ENCODE measurements at places on chromosomes 3 and 15. TPM values are rescaled to one million over a fixed set of nuclear protein-coding genes. Genes with fewer than 3 reads are reported as not detected.

DNA sequence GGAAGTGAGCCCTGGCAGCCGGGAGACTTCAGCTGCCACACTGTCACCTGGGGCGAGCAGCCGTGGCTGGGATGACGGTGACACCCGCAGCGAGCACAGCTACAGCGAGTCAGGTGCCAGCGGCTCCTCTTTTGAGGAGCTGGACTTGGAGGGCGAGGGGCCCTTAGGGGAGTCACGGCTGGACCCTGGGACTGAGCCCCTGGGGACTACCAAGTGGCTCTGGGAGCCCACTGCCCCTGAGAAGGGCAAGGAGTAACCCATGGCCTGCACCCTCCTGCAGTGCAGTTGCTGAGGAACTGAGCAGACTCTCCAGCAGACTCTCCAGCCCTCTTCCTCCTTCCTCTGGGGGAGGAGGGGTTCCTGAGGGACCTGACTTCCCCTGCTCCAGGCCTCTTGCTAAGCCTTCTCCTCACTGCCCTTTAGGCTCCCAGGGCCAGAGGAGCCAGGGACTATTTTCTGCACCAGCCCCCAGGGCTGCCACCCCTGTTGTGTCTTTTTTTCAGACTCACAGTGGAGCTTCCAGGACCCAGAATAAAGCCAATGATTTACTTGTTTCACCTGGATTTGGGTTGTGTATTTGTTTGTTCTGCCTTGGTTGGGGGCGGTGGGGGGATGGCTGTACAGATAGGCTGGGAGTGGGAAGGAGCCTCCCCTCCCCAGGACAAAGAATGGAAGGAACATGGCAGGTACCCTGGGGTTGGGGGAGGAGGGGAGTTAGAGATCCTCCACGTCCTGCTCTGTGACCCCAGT lies 2.9 kb upstream of the GRM2 start:
- peaks cover 2% of the 10 kb centered on the region for H3K27me3 ChIP-seq
- H3K27ac ChIP-seq: no peak overlapping the region
- no peak for DNase-seq
- no peak overlapping the region for H3K4me3 ChIP-seq

DNA sequence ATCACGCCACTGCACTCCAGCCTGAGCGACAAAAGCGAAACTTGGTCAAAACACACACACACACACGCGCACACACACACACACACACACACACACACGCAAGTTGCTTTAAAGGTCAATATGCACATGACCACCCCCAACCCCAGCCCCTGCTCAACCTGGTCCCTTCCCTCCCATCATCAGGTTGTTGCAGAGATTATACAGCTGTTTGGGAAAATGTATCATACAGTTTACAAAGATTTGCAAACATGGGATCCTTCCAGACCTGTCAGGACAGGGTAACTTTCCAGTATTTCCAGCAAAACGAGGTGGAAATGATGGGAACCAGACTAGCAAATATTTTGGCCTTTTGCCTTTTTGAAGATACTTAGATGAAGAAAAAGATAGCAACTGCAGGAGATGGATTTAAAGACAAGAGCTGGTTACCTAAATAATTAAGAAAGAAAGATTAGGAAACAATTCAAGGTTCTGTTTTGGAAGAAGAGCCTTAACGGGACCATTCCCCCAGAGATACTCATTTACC lies 80.2 kb downstream of the TNIK start:
- H3K27ac ChIP-seq: no peak overlapping the region
- H3K4me3 ChIP-seq: no peak overlapping the region
- peaks cover 56% of the 10 kb centered on the region for H3K4me1 ChIP-seq
- DNase-seq: no peak
- H3K27me3 ChIP-seq: no peaks in the 10 kb centered on the region
- no peaks in the 10 kb centered on the region for H3K36me3 ChIP-seq

USP3 gene
- polyA plus RNA-seq: 39.1 TPM

NUP210 gene
- polyA plus RNA-seq: 10.9 TPM

DNA sequence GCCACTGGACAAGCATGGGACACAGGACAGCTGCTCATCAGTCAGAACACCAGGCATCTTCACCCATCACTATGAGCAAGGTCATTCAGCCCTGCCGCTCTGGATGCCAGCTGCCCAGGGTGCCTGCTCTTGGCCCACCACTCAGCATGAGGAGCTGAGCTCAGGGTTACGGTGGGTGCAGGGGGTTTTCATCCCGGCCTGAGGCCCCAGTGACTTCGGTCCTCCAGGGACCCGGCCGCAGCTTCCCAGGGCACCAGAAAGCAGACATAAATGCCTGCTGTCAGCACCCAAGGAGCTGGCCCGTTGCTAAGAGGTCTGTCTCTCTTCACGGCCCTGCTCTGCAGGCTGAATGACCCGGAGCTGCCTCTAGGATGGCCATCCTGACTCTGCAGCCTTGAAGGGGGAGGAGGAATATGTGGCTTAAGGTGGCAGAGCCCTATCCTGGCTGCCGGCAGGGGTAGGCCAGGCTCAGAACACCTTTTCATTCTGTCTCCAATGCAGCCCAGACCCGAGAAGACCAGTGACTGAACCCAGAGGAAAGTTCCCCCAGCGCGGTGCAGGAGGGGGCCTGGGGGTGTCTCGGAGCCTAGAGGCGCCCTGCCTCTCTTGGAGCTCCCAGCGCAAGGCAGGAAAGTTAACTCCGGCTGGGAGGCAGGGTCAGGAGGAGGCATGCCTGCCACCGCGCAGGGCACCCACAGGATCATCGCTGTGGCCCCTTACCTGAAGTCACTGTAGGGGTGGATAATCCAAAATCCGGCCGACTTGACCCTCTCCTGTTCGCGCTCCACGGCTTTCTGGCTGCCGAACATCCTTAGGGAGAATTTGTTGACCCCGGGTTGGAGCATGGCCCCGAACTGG lies 1.8 kb downstream of the HCN4 start:
- H3K4me1 ChIP-seq: no peaks in the 10 kb centered on the region
- H3K27me3 ChIP-seq: peaks cover 15% of the 10 kb centered on the region
- no peaks in the 10 kb centered on the region for H3K36me3 ChIP-seq
- no peak overlapping the region for H3K4me3 ChIP-seq

ARRDC4 gene
- polyA plus RNA-seq: not detected

DNA sequence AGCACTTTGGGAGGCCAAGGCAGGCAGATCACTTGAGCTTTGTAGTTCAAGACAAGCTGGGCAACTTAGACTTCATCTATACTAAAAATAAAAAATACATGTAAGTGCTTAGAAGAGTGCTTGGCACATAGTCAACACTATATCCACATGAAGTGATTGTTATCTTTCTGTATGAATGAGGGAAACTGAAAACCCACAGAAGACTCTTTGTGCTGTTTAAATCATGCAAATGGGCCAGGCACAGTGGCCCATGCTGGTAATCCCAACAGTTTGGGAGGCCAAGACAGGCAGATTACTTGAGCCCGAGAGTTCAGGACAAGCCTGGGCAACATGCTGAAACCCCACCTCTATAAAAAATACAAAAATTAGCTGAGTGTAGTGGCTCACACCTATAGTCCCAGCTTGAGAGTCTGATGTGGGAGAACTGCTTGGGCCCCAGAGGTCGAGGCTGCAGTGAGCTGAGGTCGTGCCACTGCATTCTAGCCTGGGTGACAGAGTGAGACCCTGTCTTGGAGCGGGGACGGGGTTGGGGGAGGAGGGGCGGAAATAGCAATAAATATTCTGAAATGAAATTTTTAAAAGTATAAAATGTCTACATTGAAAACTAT lies 129.7 kb downstream of the NR2E3 start:
- no peaks in the 10 kb centered on the region for H3K4me1 ChIP-seq
- peaks cover 3% of the 10 kb centered on the region for H3K27me3 ChIP-seq
- DNase-seq: no peak
- H3K36me3 ChIP-seq: peaks cover 12% of the 10 kb centered on the region
- H3K27ac ChIP-seq: no peak overlapping the region
- H3K4me3 ChIP-seq: no peak overlapping the region

GOLGA8M gene
- polyA plus RNA-seq: not detected
